Cortex of kidney (tissue), 1 donor: ENCODE measurements at places on chromosomes 5 and 9.

DNA sequence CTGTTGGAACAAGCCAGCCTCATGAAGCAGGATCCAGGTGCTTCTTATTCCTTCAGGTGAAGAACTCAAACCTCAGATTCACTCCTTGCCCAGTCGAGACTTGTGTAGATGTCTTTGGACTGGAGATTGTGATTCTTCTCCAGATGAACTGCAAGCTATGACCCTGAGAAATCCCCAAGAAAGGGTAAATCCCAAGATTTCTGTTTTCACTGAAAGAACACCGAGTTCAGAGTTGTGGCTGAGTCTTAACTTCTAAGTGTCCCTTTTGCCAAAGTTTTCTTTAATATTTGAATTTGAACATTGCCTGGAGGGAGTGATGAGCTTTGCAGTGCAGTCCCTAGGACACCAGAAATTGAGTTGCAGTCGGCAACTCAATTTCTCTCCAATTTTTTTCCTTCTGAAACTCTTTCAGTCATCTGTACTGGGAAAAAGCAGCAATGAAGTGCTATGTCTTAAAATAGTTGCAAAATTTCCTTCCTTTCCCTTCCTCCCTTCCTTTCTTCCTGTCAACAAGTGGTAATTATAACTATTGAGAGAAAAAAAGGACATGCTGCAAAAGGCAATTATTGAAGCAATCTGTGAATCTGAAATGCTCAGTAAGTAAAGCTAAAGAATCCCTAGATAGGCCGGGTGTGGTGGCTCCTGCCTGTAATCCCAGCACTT, 56.1 kb downstream of the ANKRD55 start:
- no peak for DNase-seq

GRCh38 chr9:36594213-36594612, 21.5 kb downstream of the MELK start:
- DNase-seq, result no peak

GRCh38 chr9:21875893-21876292, 73.5 kb downstream of the MTAP start:
- DNase-seq, result no peak

GRCh38 chr5:116315531-116315930, 230.7 kb downstream of the COMMD10 start:
- DNase-seq, result no peak
